ENCODE measurements at places on chromosomes 12 and 14. TPM values are rescaled to one million over a fixed set of nuclear protein-coding genes. Genes with fewer than 3 reads are reported as not detected.

The EML5 gene
- 0.15 TPM for total RNA-seq

The PAWR gene
- total RNA-seq: 57.8 TPM

The KIF26A gene
- total RNA-seq: 4.4 TPM

The DNAJC22 gene
- total RNA-seq: 1.3 TPM

The MBD6 gene
- total RNA-seq: 2.3 TPM

The KRT79 gene
- not detected for total RNA-seq

The C1S gene
- 5.8 TPM for total RNA-seq

The CLEC9A gene
- not detected for total RNA-seq
